ENCODE measurements at places on chromosomes 12 and 14.

DNA sequence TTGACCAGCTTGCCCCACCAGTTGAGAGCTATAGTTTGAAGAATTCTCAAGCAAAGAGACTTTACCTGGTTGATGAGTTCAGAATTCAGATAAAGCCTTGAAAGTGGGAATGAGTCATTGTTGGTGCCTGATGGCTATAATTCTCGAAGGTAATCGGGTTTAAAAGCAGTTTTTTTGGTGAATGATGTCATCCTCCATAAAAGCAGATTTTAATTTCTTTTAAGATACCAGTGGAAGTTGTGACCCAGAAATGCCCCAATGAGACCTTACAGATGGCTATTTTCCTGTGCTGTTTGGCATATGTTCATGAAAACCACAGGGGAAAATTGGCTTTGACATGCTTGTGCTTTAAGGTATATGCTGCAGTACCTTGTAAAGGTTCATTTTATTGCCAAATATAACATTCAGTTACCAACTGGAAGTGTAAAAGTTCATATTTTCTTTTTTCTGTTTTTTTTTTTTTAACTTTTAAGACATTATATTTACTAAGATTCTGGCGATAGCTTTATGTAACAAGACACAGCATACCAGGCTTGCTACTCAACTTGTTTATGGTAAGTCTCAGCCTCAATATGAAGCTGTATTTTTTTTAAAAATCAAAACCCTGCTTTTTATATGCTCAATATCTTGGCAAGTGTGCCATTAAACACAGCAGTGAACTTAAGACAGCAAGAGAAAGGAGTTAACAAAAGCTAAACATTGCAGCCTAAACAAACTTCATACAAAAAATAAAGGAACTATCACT, 119.3 kb downstream of the LMNTD1 start:
- DNase-seq = no peak

DNA sequence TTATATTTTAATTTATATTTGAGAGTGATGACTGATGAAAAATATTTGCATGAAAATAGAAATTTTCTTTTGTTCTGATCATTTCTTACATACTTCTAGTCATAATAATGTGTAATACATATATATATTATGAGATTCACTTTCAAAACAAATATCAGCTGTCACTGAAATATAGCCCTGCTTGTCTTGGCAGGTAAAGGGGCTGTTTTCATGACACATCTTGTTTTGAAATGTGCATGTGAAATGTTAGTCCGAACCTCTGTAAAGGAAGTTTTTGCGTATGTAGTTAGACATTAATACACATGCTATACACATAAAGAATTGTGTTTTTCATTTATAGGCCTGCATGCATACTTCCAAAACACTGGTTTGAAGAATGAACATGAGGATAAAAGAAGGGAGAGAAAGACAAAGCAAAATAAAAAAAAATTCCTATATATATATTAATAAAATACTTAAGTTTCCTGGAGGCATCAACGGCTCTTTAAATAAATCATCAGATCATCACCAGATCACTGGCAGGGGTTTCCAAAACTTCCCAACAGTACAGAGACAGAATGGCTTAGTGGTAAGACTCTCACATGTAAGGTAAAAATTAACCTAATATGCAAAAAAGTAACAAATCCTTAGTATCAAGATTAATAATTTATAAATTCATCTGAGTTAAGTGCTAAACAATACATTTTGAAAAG, 60.1 kb downstream of the SEL1L start:
- no peak for DNase-seq

DNA sequence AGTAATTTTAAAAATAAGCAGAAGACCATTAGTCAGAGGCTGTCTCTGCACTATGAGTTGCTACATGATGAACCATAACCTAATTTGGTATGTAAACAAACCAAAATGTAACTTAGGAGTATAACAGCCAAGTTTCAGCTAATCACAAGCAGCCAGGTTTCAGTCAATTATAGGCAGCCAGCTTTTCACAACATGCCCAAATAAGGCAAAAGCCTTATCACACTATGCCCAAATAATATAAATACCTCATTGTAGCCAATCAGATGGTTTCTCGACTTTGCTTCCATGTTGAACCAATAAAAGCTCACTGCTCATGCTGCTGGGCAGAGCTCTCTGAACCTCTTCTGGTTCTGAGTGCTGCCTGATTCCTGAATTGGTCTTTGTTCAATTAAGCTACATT, 38.6 kb downstream of the GARIN6 start:
- DNase-seq = no peak

GRCh38 chr12:98379106-98379505, 136.3 kb upstream of the TMPO start:
- no peak for DNase-seq

- DNase-seq = peak; percentile 94
Measured at GRCh38 chr12:113161415-113162016, 12.0 kb downstream of the CFAP73 start.

DNA sequence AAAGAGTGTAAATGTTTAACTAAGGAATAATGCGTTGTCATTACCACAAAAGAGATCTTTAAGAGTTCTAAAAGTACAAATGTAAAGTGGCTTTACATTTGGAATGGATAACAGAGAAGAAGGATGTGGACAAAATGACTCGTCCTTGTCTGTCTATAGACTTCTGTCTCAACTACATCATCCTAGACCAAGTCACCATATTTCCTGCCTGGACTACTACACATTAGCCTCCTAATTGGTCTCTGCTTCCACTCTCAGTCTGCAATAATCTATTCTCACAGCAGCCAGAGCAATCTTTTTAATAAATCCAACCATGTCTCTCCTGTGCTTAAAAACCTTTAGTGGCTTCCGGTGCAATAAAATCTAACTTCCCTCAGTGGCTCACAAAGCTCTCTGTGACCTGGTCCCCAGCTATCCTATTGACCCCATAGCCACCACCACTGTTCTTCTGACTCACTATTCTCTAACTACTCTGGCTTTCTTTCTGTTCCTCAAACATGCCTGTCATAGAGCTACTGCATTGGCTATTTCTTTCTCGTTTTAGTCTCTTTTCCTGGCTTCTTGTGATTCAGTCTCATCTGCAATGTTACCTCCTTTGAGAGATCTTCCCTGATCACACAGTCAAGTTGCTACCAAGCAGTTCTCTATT, 91.1 kb downstream of the MYF5 start:
- DNase-seq = no peak

All from iPS-NIHi11 (cell line).